ENCODE measurements at places on chromosomes 7 and 10.

DNA sequence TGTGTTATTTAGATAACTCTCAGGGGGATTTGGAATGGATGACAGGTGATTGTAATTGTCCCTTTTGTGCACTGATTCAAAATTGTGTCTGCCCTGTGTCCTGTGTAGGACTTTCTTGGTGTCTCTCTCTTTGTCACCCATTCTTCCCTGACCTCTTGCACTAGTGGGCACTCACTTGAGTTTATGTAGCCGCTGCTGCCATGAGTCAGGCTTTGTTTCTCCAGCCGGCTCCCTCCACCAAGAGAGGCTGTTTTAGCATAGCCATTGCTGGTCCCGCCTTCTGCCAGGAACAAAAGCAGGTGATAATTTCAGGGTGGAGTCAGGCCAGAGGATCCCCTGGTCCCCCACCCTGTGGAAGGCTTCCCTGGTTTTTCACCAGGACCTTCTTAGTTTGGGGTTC, 8.4 kb downstream of the COL17A1 start:
- no peak for DNase-seq

DNA sequence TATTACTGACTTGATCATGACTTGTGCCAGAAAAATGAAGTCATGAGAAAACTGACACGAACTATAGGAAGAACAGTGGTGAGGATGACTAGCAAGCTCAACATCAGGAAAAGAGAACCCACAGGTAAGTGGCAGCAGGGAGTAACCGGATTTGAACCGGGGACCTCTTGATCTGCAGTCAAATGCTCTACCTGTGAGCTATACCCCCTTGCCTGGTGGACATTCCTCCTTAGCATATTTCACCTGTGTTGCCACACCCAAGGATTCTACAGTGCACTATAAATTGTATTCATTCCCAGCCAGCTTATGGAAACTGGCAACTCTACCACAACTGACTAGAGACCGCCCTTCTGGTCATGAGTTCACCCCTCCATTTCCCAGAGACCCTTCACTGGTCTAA, 97.5 kb upstream of the ZNF746 start:
- DNase-seq, result no peak

GRCh38 chr10:114635797-114636550, 22.1 kb downstream of the ABLIM1 start:
- no peak for DNase-seq

DNA sequence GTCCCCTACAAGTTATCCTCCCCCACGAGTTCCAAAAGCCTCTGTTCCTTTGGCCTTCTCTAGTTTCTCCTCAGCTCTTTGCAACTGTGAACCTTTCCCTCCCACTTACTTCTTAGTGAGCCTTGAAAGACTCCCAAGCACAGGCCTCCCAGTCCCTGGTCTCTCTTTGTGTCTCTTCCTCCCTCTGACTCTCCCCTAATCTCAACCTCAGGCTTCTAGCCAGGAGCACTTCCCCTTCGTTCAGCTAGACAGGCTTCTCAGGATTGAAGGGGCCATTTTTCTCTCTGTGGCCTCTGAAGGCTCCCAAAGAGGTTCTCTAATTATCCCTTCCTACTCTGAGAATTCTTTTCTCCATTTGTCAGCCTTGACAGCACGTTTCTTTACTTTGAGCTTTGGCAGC, 50.2 kb upstream of the PHYHIPL start:
- no peak for DNase-seq

GRCh38 chr10:65949526-65949925, 976.3 kb upstream of the LRRTM3 start:
- no peak for DNase-seq

GRCh38 chr7:134690016-134690415, 43.4 kb downstream of the BPGM start:
- DNase-seq, result no peak

DNA sequence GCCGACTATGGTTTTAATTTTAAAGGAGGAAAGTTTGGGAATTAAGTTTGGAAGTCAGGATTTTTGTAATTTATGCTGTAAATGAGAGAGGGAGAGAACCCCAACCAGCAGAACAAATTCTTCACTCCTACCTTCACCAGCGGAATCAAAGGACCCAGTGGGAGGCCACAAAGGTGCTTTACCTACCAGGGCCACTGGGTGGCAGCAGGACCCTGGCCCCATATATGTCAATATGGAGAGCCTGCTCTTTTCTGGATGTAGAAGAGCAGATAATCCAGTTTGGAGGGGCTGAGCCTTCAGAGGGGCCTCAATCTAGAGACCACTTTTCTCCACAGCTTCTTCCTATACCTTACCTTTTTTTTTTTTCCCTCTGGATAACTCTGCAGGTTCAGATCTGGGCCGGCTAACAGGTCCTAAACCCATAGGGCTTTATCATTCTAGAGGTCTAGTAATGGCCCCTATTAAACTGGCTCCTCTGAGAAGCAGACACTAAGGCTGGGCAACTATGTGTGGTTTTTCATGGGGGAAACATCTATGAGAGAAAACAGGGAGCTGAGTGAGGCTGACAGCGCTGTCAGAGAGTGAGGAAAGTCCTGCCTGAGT, 8.5 kb upstream of the SCD start:
- DNase-seq, result peak; percentile 65

- DNase-seq, result no peak
Measured at GRCh38 chr7:55191926-55192692, 173.0 kb upstream of the LANCL2 start.

GRCh38 chr7:44394112-44394447, 68.7 kb upstream of the CAMK2B start:
- DNase-seq, result no peak

DNA sequence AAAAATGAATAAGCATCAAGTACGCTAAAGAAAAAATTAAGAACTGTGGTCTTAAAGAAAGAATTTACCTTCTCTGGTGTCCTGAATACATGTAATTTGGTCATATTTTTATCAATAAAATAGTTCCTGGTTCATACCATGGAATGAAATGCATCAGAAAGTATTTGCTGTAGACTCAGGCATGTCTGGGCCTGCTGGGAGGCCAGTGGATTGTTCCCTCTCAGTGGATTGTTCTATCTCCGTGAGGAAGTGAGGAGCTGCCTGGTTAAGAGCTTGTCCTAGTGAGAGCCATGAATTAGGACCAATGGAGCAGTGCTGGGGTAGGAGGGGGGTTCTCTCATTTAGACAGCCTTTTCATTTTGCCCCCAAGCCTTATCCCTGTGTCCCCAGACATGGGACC, 211.7 kb upstream of the HABP2 start:
- DNase-seq, result no peak

DNA sequence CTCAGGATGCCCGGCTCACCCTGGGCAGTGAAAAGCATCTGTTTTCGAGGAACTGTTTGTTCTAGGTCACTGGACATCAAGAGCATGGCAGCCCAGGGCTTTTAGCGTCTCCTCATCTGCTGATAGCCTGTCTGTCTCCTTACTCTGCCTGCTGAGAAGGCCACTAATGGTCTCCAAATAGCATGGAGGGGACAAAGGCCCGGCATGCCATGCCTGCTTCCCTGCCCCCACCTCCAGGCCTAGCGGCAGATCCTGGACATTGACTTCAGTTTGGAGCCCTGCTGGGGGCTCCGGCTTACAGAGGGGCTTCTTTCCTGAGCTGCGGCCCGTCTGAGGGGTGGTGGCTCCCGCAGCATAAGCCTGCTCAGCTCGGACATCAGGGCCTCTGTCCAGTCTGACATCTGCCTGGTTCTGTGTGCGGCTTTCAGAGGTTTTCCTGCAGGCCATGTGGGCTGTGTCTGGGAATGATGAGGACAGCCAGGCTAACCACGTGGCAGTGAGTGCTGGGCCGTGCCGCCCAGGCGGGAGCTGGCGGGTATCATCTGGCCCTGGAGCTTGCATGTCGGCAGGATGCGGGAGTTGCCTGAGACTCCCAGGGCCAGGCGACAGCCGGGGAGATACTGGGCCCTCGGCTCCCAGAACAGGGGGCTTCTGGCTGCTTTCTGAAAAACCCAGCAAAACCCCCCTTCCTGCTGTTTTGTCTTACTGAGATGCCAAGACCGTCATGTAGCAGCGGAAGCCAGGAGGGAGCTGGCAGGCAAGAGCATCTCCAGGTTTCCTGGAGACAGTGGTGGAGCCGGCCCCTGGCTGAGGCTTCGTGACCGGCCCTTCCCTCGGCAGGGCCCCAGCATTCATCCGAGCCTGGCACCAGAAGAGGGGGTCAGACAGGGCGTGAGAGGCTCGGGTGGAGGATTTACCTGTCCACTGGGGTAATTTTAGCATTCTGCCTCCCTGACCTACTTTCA, 9.2 kb downstream of the PFKFB3 start:
- no peak for DNase-seq

DNA sequence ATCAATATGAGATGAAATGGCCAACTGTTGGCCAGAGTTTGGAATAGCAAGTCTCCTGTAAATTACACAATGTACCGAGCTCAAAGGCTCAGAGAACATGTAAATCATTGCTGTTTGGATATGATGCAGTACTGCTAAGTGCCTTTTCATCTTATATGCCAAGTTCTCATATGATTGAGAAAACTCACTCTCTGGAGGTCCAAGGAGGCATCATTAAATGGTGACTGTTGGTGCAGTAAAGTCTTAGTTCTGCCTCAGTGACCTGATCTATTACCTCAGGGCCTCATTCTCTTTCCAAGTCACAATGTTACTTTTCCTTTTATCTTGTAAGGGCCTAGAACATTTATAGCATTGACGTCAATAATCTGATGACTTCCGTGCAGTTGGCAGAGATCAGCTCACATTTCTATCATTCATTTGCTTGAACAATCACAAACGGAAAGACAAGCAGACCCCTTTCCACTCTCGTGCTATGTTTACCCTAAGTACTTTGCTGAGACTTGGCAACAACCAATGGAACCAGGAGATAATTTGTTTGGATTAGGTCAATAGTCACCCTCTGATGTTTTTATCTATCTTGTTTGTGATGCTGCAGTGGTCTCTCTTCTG, 32.6 kb upstream of the PDK4 start:
- DNase-seq, result peak; percentile 65

GRCh38 chr10:74056050-74056818, 58.3 kb downstream of the VCL start:
- DNase-seq, result no peak

DNA sequence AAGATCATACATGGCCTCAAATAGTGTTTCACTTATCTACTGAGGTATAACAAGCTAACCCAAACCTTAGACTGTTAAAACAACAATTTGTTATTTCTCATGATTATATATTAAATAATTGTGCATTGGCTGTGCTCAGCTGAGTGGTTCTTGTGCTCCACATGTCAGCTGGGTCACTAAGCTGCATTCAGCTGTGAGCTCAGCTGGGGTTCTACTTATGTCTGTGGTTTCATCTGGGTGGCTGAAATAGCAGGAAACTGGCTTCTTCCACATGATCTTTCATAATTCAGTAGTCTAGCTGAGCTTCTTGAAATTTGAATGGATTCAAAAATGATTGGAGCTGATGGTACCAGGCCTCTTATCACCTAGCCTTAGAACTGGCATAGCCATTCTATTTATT, 181.8 kb upstream of the CSTF2T start:
- DNase-seq, result no peak

DNA sequence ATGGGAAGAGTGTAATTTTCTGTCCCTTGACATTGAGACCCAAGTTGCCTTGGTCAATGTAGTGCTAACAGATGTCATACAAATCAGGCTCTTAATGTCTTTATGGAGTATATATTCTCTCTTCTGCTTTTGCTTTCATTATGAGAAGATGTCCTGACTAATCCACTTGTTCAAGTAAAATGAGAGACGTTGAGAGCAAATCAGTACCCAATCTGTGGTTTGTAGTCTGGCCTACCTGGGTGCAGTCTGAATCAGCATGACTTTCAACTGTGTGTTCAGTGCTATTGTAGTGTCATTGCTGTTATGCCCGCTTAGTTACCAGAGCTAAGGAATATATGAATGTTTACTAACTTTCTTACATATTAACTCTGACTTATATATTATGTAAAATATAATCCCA, 612.4 kb downstream of the ANKRD7 start:
- DNase-seq, result no peak

GRCh38 chr10:37010741-37011140, 114.7 kb upstream of the ANKRD30A start:
- no peak for DNase-seq

DNA sequence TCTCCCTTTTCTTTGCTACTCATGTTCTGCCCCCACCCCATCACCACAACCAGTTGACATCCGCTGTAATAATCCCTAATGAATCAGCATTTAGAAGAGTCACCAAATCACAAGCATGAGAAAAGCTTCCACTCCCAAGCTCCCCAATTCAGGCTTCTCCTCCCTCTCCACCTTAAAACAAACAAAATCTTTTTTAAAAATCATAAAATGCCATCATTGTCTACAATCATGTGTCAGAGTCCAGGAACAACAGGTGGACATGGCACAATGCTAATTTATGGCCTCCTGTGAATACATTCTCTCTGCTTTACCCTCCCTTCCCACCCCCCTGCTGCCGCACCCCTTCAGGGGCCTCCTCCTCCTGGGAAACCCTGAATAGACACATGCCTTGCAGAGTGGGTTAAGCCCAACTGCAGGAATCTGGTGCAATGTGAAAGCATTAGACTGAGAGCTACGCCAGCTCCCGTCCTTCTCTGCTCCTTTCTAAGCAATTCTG, 3.7 kb downstream of the LRRC4 start:
- DNase-seq, result no peak

DNA sequence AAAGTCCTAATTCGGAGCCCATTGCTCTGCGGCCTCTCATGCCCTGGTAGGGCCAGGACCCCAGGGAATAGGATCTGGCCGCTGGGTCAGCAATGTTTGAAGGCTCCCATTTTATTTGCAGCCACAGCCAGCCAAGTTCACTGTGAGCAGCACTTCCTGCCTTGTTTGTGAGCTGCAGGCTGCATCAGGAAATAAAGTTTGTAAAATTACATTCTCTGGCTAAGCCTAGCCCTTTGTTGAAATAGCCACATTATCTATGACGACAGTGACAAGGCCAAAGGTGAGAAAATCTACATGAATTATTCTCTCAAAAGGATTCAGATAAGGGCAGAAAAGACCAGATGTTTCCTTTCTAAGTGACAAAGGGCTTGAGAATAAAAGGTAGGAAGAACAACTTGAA, 23.7 kb upstream of the ITGB1 start:
- DNase-seq, result no peak

- DNase-seq, result no peak
Measured at GRCh38 chr10:377228-377627, 242.0 kb downstream of the ZMYND11 start.

- DNase-seq, result no peak
Measured at GRCh38 chr7:1580422-1581030, 10.7 kb upstream of the PSMG3 start.

DNA sequence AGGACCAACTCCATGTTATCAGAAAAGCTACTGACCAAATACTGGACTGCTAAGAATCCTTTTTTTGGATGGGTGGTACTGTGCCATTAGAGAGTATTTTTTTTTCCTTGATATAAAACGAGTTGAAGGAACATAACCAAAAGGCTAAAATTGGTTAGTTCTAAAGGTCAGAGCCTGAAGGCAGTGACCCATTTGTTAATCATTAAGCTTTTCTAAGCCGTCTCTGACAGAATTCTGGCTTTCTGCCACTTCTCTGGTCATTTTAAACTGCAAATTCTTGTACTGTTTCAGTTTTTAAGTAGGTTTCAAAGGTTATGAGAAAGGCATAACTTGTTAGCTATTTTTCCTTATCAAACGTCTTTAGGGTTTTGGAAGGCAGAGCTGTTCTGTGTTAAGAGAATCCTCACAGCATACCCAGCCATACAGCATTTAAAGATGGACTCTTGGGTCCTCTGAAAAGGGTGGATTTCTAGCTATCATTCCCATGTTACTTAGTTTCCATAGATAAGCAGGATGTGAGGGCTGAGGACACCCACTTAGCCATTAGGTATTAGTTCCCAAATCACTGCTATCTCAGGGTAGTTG, 196.8 kb downstream of the RNLS start:
- no peak for DNase-seq

GRCh38 chr7:431041-431440, 88.6 kb downstream of the PDGFA start:
- DNase-seq, result no peak

Data from NCI-H1436 (cell line).